Hematopoietic multipotent progenitor cell (in vitro differentiated cells): ENCODE measurements at places on chromosomes 7 and 10.

- no peak for DNase-seq
Observed at GRCh38 chr10:71210542-71210871, 1.9 kb upstream of the UNC5B start.

GRCh38 chr7:134622303-134622995 lies 24.2 kb upstream of the BPGM start:
- DNase-seq, result no peak

GRCh38 chr7:133040674-133041073 lies 41.2 kb downstream of the CHCHD3 start:
- no peak for DNase-seq

- no peak for DNase-seq
Observed at GRCh38 chr10:21273400-21273968, 252.0 kb downstream of the SKIDA1 start.

GRCh38 chr10:62457598-62457997 lies 83.4 kb downstream of the ZNF365 start:
- no peak for DNase-seq

DNA sequence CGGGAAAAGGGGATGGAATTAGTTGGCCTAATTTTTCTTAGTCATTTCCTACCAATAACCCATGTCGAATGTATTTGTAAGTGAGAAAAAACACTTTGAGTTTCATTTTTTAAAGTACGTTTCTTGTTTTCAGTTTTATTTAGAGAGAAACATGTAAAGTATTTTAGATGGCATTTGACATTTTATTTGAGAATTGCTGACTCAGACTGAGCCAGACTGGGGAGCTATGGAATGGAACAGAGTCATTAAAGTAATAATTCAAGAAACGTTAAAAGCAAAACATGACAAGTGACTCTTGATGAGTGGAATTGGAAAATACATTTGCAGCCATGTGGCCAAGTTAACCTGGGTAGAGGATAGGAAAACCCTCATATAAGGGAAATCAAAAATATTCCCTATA lies 286.1 kb upstream of the NPSR1 start:
- DNase-seq, result no peak

DNA sequence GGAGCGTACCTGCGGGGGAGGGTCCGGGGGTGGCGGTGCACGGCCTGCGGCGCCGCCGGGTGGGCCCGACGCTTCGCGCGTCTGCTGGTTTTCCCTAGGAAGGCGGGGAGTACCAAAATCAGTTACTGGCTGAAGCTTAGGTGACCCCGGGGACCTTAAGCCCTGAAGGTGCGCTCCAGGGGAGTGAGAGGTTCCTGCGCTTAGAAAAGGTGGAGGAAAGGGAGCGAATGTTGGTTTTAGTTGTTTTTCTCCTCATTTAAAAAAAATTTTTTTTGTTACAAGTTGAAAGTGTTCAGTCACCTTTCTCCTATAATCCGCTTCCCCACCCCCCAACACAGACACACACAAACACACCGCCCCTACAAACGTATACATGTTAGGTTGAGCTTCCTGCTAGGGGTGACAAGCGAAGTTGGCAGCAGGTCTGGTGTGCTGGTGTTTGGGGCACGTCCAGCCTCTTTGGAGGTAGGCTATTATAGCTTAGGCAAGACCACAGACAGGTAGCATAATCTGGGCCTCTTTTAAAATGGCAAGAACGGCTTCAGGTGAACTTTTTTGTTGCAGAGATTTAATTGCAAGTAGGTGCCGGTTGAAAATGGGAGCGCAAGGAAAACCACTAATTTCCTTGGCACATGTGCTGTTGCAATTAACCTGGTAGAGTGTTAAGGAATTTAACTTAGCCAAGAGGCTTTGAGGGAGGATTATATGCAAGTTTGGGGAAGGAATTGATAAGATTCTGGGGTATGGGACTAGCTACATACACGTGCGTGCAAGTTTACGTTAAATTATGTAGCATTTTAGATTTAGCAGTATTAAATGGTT lies 945 bp downstream of the ADD3 start:
- peak; percentile 40 for DNase-seq
